ENCODE measurements at places on chromosomes 1 and 21. TPM values are rescaled to one million over a fixed set of nuclear protein-coding genes. Genes with fewer than 3 reads are reported as not detected.

The ATP5IF1 gene
- total RNA-seq = 323 TPM

The MTARC2 gene
- total RNA-seq = 1.1 TPM

The TCHH gene
- not detected for total RNA-seq

The ATP1A1 gene
- total RNA-seq = 94.3 TPM

The GNG12 gene
- total RNA-seq = 163 TPM

The PKLR gene
- not detected for total RNA-seq

The LCE1D gene
- total RNA-seq = not detected

The NR0B2 gene
- total RNA-seq = not detected

The FMO2 gene
- not detected for total RNA-seq

The BGLAP gene
- not detected for total RNA-seq

DNA sequence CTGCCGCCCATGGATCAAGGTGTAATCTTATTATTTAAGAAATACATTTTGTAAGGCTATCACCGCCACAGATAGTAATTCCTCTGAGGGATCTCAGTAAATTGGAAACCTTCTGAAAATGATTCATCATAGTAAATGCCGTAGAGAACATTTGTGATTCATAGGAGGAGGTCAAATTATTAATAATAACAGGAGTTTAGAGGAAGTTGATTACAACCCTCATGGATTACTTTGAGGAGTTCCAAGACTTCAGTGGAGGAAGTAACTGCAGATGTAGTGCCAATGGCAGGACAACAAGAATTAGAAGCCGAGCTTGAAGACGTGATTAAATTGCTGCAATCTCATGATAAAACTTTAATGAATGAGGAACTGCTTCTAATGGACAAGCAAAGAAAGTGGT lies 280.1 kb downstream of the PTPRC start:
- no peak for DNase-seq

- no peak for DNase-seq
Observed at GRCh38 chr1:2025491-2025981, 6.4 kb downstream of the GABRD start.

DNA sequence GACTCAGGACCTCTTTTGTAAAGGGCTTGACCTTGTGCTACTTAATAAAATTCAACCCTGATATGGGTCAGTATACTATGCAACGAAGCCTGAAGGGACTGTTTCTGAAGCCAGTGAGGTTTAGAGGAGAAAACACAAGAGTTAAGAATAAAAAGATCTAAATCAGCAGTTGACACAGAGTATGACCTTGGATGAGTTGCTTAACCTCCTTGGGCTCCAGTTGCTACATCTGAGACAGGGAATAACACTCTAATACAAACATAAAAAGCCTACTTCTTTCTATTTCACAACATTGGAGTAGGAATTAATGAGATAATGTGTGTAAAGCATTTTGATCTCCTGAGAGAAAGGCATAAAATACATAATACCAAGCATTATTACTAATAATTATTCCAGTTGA lies 882.4 kb upstream of the ADGRL2 start:
- DNase-seq = no peak

- DNase-seq = no peak
Observed at GRCh38 chr21:25960402-25960801, 210.2 kb downstream of the APP start.

DNA sequence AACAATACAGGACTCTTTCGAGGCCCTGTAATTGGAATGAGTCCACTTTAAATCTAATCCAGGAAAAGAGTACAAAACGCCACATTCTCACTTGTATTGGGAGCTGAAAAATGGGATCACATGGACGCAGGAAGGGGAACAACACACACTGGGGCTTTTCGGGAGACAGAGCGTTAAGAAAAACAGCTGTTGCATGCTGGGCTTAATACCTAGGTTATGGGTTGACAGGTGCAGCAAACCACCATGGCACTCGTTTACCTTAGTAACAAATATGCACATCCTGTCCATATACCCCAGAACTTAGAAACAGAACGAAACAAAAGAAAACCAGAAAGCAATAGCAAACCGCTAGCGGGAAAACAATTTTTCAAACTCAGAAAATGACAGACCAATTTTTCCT lies 1532.7 kb upstream of the TPTE start:
- DNase-seq = no peak

DNA sequence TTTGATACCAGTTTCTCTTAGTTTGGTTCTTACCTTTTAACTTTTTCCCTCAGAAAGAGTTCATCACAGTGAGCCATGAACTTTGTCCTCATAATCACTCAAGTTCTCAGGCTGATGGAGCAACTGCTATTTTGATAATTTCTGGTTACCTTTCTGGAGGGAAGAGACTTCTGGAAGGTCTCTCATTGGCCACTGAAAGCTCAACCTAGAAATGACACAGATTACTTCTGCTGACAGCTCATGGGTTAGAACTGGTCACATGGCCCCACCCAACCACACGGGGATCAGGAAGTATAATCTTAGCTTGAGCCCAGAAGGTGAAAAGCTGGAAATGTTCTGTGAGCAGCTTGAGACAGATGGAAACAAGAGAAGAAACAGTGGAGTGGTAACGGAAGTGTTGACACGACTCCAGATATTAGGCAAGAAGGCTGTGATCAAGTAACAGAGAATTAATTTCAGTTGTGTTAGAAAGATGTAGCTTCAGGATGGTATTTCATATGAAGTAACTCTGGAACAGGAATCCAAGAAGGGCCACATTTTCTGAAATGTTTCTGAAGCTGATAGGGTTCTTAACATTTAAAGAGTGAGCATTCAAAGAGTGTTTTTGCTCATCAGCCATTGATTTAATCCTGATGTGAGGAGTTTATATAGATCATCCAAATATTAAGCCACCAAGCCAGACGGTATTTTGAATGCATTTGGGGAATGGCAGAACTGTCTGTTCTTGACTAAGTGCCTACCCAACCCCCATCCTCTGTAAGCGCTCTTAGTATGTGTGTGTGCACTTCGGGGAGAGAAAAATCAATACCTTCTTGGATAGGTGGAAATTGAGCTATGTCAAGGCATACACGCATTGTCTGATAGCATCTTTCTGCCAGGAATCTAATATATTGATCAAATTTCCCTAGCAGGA lies 21.9 kb upstream of the XPR1 start:
- no peak for DNase-seq

DNA sequence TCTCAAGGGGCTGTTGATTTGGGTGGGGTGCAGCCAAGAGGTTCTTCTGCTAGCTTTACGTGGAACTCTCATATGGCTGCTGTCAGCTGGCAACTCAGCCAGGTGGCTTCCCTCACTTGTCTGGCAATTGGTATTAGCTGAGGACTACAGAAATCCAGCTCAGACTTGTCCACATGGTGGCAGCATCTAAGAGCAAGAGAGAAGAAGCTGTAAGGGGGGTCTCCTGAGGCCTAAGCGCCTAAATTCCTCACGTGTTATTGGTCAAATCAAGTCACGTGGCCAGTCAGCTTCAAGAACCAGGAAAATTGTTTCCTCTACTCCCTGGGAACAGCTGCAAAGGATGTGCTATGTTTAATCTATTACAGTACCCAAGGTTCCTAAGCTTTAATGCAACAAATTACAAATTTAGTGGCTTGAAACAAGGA lies 4.2 kb upstream of the DYRK3 start:
- DNase-seq = peak; percentile 83

DNA sequence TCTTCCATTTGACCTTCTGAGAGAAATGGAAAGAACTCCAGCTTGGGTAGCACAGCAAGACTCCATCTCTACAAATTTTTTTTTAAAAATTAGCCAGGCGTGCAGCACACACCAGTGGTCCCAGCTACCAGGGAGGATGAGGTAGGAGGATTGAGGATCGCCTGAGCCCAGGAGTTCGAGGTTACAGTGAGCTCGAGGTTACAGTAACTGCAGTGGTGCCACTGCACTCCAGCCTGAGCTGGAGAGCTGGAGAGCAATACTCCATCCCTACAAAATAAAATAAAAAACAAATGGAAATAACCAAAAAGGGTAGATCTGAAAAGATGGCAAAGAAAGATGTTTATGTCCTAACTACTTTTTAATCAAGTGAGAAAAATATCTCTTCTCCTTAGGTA lies 14.5 kb downstream of the POGZ start:
- DNase-seq = no peak

DNA sequence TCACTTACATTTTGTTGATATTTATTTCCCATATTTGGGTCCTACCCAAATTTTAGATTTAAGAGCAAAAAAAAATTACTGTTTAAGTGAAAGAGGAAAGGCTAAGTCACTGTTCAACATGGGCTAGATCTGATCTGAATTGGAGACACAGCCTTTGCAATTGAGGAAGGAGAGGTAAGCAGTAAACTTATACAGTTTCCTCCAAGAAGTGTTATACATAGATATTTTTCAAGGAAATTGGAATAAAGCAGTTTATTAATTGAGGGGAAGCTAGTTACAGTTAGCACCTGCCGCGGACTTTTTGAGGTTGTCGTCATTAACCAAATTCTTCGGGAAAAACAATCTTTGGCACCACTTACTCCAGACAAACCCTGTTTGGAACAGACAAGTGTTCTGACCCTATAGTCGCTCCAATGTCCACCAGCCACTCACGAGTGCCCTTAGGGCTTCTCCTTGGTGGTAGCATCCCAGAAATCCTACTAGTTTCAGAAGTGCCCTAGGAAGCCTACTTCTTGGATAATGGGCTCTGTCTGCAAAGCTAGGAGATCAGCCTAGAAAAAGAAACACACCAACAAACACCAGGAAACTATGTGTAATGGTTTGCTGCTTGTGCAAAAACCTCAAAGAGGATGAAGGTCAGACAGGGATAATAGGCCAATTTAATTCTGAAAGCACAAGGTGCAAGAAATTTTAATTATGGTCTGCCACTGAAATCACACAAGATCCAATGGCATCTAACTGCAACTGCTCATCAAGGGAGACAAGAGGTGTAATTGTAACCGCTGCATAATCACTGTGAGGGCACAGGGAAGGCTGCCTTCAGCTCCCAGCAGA lies 2.5 kb downstream of the WLS start:
- DNase-seq = no peak

- DNase-seq = no peak
Observed at GRCh38 chr1:45395582-45395981, 55.3 kb upstream of the MUTYH start.

DNA sequence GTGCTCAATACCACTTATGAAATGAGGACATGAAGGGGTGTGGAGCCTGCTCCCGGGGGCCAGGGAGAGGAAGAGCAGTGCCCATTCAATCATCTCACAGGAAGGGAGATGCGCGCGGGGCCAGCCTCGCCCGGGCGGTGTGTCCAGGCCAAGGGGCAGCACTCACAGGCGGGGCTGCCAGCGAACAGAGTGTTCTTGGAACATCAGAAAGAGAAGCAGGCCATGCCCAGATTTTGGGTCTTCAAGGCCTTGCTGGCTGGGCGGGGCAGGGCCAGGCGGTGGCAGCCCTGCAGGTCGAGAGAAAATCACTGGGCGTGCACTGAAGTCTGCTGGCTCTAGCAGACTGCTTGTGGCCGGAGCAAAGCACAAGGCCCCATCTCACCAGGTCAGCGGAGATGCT lies 168.6 kb downstream of the PRDM16 start:
- no peak for DNase-seq

- no peak for DNase-seq
Observed at GRCh38 chr1:41641475-41641814, 157.0 kb upstream of the EDN2 start.

- DNase-seq = peak; percentile 99
Observed at GRCh38 chr21:34865400-34866241, 183.5 kb downstream of the RUNX1 start.

GRCh38 chr21:29581393-29581792 lies 282.7 kb downstream of the BACH1 start:
- no peak for DNase-seq

- no peak for DNase-seq
Observed at GRCh38 chr1:111603979-111604378, 15.6 kb upstream of the RAP1A start.

- no peak for DNase-seq
Observed at GRCh38 chr1:197413564-197413963, 145.5 kb downstream of the CRB1 start.

- peak; percentile 66 for DNase-seq
Observed at GRCh38 chr1:188689542-188689941, 1788.1 kb downstream of the BRINP3 start.

DNA sequence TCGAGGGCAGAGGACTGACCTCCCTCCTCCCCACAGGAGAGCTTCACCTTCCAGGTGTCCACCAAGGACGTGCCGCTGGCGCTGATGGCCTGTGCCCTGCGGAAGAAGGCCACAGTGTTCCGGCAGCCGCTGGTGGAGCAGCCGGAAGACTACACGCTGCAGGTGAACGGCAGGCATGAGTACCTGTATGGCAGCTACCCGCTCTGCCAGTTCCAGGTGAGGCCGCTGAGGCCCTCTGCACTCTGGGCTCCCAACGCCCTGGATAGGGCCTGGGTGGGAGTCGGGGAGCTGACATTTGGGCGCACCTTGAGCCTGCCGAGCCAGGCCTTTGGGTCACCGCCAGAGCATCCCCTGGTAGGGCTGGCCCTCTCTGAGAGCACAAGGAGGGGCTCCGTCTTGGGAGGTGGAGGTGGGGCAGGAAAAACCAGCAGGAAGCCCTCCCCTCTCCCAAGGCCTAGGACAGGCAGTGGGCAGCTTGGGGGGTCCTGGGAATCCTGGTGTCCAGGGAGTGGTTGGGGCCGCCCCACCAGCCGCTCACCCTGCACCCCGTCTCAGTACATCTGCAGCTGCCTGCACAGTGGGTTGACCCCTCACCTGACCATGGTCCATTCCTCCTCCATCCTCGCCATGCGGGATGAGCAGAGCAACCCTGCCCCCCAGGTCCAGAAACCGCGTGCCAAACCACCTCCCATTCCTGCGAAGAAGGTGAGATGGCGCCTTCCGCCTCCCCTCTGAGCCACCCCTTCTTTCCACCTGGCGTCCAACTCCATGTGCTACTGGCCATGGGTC lies 65.1 kb downstream of the PIK3CD start:
- no peak for DNase-seq

DNA sequence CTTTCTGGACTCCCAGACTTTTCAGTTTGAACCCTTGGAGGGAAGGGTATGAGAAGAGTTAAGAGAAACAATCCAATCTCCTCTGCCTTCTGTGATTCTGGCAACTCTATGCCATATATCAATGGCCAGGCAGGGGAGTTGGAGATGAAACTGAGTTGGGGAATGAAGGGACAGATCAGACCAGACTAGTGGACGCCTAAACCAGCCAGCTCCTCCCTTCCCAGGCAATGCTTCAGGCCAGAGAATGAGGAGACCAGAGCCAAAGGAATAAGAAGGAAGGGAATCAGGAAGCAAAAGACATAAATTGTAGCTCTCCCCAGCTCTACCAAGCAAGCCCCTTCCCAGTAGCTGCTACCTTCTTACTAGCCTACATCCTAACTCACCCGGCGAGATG lies 22.7 kb downstream of the PLEKHA6 start:
- no peak for DNase-seq

GRCh38 chr1:16068356-16069270 lies 4.8 kb downstream of the FAM131C start:
- DNase-seq = peak; percentile 85

DNA sequence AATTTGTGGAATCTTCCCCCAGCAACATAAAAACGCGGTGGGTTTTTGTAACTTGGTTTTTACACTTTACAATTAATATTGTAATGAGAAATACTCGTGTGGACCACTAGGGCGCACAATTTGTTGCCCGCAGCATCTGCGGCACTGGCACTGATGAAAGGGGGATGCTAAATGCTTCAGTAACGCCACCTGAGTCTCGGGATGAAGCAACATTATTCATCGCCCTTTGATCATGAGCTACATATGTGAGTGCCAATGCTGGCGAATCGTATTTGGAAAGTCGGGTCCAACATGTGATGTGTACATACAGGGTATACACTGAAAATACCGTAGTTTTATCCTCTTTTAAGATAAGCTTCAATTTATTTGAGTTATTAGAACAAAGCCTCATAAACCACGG lies 34.2 kb upstream of the COX20 start:
- peak; percentile 54 for DNase-seq
